ENCODE measurements at places on chromosomes 7 and 10.

DNA sequence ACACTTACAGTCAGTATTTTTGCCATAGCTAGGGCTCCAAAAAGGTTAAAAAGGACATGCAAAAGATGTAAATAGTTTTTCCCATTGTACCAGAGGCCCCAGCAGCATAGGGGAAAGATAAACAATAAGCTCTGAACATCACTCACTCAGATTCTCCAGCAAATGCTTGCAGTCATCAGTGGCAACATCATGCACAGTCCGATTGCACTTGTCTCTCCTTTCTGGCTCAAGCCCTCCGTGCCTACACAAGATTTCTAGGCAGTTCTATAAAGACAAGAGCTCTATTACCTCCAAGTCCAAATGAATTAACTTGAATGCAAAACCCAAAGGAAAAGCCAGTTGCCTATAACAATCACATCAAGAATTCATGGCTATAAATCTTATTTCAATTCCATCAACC lies 106.3 kb downstream of the CTTNBP2 start:
- DNase-seq = no peak

DNA sequence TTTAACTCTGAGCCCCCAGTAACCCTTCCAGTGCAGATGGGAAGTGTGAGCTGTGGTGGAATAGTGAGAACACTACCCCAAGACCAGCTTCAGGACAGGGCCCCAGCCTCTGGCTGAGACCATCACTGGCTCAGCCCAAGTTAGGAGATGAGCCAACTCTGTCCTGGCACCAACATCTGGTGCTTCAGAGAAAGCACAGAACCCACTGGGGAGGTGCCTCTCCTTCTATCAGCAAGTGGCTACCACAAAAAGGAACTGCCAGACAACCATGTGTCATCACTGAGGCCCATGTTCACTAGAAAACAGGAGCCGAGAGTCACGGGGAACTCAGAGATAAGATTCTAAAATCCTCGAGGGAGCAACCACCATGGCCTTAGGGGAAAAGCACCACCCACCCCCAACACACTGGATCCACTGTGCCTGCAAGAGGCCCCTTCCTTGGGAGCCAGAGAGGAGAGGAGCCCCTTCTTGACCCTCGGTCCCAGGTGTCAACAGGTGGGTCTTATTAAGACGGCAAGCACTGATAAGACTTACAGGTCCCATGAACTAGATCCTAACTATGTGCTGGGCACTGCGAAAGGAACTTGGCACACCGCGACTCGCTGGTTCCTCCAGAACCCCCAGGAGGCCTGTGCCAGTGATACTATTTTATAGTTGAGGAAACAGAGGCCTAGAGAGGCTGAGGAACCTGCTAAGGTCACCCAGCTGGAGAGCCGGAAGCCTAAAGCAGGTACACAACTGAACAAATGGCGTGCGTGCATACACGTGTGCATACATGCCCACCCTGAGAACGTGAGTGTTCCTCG lies 102.7 kb downstream of the FAM53B start:
- DNase-seq = no peak

- DNase-seq = peak; percentile 66
Measured at GRCh38 chr7:131106681-131107336, 220.9 kb upstream of the MKLN1 start.

DNA sequence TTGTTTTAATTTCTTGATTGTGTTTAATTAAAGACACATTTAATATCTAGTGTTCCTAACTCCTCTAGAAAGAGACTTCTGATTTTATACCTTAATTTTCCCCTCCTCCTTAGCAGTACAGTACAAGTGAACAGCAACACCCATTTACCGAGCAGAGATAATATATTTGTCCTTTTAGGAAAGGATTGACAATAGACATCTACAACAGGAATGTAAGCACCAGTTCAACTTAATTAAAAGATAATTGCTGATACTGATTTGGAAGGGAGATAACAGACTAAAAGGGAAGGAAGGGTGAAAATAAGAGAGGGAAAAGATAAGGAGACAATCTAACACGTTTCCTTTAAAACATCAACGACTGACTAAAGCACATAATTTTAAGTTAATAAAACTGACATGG lies 119.3 kb downstream of the SRPK2 start:
- DNase-seq = no peak

- no peak for DNase-seq
Measured at GRCh38 chr10:129514568-129515451, 47.8 kb downstream of the MGMT start.

DNA sequence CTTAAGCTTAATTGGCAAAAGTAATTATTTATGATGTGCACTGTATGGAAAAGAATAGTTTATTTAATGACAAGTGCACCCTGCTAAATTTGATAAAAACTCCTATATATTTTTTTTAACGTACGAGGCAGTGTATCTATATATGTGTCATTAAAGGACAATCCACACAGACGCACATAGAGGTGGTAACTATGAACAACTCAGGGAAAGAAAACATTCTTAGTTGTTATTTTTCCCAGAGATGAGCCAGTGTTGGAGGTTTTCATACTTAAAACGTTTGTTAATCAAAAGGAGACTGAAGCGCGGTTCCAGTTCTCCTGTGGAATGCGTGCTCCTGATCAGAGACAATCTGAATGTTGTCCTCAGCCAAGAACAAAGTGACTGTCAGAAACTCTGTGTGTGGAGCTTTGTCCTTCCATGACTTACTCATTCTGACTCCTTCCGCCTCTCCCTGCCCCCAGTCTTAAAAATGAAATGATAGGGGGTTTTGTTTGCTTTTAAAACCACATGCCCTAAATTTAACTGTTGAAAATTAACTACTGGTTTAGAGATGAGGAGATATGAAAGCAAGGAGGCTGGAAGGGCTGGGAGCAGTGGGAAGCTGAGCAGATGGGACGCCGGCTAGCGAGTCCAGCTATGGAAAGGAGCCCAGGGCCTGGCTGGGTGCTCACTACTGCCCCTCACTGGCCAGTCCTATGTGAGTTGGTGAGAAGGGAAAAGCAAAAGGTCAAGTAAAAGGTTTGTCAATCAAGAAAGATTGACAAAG lies 99.6 kb downstream of the SVIL start:
- DNase-seq = no peak

GRCh38 chr7:15475808-15476530 lies 85.8 kb downstream of the AGMO start:
- DNase-seq = no peak

DNA sequence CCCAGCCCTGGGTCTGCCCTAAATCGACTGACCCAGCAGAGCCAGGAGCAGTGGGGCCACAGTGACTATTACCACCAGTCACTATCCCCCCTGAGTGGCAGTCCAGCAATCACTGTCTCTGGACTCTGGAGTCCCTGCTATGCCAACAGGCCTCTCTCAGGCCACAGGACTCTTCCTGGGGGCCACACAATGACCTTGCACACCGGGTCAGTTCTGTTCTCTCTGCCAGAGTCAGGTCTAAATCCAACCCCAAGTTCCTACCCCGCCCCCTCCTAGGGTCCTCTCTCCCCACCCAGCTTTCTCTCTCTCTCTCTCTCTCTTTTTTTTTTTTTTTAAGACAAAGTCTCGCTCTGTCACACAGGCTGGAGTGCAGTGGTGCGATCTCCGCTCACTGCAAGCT lies 21.6 kb downstream of the GRID2IP start:
- DNase-seq = no peak

- no peak for DNase-seq
Measured at GRCh38 chr7:104241135-104241534, 33.3 kb upstream of the ORC5 start.

- no peak for DNase-seq
Measured at GRCh38 chr7:82152858-82153257, 290.7 kb downstream of the CACNA2D1 start.
